T1000 (cell line): ENCODE measurements at places on chromosomes 6 and 20.

DNA sequence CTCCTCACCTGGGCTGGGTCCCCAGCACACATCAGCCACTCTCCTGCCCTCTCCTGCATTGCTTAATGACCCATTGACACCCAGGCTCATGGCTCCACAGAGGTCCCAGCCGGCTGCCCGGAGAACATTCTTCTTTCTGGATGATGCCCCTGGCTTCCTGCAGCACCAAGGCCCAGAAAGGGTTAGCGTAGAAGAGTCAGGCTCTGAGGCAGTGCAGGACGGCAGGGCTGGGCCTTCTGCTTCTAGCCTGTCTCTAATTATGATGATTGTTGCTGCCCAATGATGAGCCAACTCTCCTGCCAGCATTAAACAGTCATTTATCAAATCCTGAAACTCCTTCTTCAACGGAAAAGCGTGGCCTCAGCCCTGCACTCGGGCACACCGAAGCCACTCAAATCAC lies 66.4 kb downstream of the ZNF217 start:
- DNase-seq, result no peak

DNA sequence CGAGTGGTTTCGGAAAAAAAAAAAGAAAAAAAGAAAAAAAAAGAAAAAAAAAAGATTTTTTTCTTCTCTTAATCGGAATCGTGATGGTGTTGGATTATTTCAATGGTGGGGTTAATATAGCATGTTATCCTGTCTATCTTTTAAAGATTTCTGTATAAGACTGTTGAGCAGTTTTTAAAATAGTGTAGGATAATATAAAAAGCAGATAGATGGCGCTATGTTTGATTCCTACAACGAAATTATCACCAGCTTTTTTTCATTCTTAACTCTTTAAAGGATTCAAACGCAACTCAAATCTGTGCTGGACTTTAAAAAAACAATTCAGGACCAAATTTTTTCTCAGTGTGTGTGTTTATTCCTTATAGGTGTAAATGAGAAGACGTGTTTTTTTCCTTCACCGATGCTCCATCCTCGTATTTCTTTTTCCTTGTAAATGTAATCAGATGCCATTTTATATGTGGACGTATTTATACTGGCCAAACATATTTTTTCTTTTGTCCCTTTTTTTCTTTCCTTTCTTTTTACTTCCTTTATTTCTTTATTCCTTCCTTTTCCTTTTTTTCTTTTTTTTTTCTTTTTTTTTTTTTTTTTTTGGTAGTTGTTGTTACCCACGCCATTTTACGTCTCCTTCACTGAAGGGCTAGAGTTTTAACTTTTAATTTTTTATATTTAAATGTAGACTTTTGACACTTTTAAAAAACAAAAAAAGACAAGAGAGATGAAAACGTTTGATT lies 3.6 kb downstream of the SOX4 start:
- DNase-seq, result no peak

- DNase-seq, result no peak
These were observed 39.2 kb upstream of the LTV1 start for GRCh38 chr6:143803769-143804568.

DNA sequence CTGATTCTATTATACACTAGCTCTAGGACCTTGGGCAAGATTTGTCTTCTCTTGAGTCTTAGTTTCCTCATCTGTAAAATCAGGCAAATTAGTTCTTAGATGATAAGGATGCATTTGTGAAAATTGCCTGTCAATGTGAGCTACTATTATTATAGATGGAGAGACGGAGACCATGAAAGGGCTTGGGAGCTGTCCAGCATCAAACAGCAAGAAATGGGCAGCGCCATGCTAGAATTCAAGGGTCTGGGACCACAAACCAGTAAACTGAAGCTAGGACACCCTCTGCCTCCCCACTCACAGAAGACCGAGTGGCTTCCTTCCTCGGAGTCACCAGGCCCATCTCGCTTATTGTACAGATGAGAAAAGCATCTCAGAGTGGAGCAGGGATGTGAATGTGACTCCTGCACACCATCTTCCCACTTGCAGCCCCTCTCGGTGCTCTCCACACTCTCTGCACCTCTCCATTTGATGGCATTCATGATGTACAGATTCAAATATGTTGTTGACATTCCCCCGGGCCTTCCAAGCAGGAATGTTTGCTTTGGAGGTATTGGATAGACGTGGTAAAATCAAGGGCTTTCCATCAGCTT lies 24.1 kb upstream of the BPIFA3 start:
- no peak for DNase-seq

GRCh38 chr20:48079028-48079427 lies 293.7 kb upstream of the SULF2 start:
- no peak for DNase-seq

DNA sequence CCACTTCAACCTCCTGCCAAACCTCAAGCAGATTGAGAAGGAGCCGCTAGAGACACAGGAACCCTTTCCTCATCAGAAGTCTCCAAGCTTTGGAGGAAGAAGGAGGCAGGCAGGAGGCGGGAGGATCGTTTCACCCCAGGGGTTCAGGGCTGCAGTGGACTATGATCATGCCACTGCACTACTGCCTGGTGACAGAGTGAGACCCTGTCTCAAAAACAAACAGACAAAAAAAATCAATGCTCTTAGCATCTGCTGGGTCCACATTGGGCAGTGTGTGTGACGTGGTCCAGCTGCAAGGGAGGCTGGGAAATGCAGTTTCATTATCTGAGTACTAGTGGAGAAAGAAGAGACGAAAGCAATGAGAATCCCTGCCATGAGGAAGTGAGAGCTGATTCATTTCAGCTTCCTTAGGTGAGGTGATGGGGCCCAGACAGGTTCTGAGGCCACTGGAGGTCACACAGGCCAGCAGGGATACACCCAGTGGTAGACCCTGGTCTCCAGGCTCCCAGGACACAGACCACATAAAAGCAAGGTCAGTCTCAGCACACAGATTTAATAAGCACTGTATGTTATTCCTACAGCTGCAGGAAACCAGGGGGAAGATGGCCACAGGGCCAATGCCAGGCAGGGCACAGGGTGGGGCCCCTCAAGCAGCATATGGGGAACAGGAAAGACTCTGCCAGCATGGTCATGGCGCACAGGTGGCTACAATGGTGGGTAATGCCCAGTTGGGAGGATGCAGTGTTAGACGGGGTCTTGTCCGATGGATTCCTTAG lies 4.3 kb downstream of the GFRA4 start:
- no peak for DNase-seq

DNA sequence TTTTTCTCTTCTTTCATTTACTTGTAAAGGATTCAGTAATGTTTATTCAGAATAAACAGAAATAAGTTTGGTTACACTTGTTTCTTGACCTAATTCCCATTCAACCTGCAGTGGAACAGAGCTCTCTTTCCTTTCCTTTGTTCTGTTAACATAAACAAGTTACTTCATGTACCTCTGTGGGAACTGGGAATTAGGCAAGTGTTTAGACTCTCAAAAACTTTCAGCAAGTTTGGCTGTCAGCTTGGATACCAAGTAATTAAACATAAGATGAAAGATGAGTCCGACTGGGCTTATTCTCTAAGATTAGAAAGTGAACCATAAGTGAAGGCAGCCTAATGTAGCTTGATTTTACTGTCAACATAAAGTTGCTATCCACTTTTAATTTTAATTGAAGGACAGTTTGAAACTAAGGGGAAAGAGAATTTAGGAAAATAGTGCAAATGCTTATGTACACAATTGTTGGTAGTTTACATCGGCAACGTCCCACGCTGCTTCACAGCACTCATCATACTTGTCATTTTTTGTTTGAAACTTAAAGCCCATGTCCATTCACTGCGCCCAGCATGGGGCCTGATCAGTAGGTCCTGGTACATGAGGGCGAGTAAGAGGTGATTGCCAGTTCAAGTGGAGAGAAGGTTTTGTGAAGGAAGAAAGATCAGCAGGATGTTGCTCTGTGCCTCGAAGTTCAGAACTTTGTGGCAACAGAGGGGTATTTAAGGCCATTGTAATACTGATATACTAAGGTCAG lies 113.0 kb downstream of the PLEKHG1 start:
- no peak for DNase-seq

DNA sequence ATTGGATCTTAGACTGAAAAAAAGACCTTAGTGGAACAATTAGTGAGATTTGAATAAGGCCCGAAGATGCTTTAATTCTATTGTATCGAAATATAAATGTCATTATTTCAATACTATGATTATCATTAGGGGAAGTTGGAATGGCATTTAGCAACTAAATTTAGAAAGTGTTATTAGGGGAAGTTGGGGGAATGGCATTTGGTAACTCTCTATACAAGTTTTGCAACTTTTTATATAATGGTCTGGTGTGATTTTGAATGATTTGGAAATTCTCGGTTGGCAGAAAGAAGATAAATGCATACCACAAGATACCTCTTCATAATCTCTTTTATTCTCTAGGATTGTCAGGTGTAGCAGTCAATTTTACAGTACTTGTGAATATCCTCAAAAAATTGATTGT lies 49.2 kb downstream of the RNF144B start:
- DNase-seq, result no peak

GRCh38 chr6:163094881-163095280 lies 319.6 kb upstream of the QKI start:
- no peak for DNase-seq

GRCh38 chr6:143810745-143811144 lies 32.4 kb upstream of the LTV1 start:
- DNase-seq, result no peak

GRCh38 chr6:136969930-136970329 lies 47.8 kb downstream of the SLC35D3 start:
- no peak for DNase-seq

GRCh38 chr20:61900011-61900944 lies 165.4 kb downstream of the TAF4 start:
- no peak for DNase-seq

DNA sequence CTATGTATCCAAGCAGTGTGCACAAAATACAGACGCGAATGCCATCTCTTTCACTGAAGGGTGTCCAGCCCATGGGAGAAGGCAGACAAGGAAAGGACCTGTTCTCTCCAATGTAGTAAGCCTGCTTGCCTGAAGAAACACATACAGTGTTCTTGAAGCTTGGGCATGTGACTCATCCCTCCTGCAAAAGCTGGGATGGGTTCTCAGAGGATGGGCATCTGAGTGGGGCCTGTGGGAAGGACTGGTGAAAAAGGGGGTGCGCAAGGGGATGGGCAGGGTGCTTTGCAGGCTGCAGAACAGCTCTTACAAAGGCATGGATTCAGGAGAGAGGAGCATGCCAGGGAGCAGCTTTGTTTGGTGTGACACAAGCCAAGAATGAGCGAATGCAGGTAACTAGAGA lies 128.1 kb downstream of the FYN start:
- DNase-seq, result no peak

GRCh38 chr6:55868771-55869479 lies 6.5 kb downstream of the BMP5 start:
- peak; percentile 76 for DNase-seq
